ENCODE measurements at places on chromosomes 2 and 18. TPM values are rescaled to one million over a fixed set of nuclear protein-coding genes. Genes with fewer than 3 reads are reported as not detected.

Gene RALBP1
- polyA plus RNA-seq, result 41.2 TPM

DNA sequence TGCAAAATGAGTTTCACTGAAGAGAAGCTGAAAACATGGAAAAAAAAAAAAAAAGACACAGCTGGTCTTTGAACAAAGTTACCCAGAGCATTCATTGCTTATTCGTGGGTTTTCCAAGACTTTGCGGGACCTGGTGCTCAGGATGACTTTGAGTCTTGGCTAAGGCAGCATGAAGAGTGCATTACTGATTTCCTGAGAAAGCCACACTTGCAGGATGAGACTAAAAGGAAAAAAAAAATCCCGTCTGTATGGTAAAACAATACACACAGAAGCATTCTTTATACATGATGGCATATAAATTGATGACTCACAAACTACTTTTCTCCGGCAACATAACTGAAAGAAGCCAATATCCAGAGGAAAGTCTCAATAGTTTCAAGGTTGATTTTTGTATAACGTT, 195.4 kb downstream of the SPP2 start:
- no peak overlapping the region for H3K4me3 ChIP-seq
- H3K27me3 ChIP-seq, result no peaks in the 10 kb centered on the region
- no peak overlapping the region for H3K27ac ChIP-seq
- H3K4me1 ChIP-seq, result no peaks in the 10 kb centered on the region
- DNase-seq, result no peak
- H3K36me3 ChIP-seq, result no peaks in the 10 kb centered on the region

DNA sequence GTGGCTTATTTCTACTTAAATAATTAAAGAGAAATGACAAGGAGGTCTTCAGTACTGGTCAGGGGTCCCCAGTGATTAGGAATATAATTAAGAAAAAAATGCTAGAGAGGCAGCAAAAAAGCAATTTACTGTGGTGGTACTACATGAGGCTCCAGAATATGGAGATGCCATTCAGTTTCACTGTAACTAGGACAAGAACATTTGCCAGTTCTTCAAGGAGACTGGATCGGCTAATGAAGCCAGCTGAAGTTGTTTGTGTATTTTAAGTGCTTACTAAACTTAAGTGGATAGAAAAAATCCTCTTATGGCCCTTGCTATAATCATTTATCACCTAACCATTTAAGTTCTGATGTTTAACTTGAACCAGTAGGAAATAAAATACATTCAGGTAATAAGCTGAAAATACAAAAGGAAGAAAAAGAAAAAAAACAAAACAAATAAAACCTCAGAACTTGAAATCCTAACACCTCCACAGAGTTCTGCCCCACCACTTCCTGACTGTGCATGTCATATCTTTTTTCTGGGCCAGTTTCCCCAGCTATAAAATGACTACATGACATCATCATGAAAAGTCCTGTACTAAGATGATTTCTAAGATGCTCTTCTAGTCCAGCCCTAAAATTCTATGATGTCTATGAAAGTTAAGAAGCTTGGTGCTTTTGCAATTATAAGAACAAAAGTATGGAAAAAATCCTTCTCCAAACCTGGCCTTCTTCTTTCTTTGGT, 98.0 kb downstream of the TRABD2A start:
- H3K27me3 ChIP-seq, result no peaks in the 10 kb centered on the region
- no peak overlapping the region for H3K27ac ChIP-seq
- no peaks in the 10 kb centered on the region for H3K4me1 ChIP-seq
- DNase-seq, result no peak
- no peak overlapping the region for H3K4me3 ChIP-seq

GRCh38 chr18:70246061-70246466, 40.6 kb upstream of the RTTN start:
- no peaks in the 10 kb centered on the region for H3K27me3 ChIP-seq
- H3K36me3 ChIP-seq, result no peaks in the 10 kb centered on the region
- H3K4me1 ChIP-seq, result no peaks in the 10 kb centered on the region
- H3K27ac ChIP-seq, result no peak overlapping the region
- no peak for DNase-seq
- H3K4me3 ChIP-seq, result no peak overlapping the region

- no peak overlapping the region for H3K27ac ChIP-seq
- no peak overlapping the region for H3K4me3 ChIP-seq
- no peaks in the 10 kb centered on the region for H3K27me3 ChIP-seq
- no peak for DNase-seq
Observed at GRCh38 chr2:235876099-235876679, 292.0 kb downstream of the GBX2 start.
